ENCODE measurements at places on chromosomes 13 and 19. TPM values are rescaled to one million over a fixed set of nuclear protein-coding genes. Genes with fewer than 3 reads are reported as not detected.

- H3K36me3 ChIP-seq: no peaks in the 10 kb centered on the region
- H3K4me1 ChIP-seq: peaks cover 14% of the 10 kb centered on the region
- DNase-seq: peak; percentile 54
- no peak overlapping the region for H3K4me3 ChIP-seq
- no peaks in the 10 kb centered on the region for H3K27me3 ChIP-seq
These were observed 132.2 kb downstream of the FREM2 start for GRCh38 chr13:38819053-38819452.

DNA sequence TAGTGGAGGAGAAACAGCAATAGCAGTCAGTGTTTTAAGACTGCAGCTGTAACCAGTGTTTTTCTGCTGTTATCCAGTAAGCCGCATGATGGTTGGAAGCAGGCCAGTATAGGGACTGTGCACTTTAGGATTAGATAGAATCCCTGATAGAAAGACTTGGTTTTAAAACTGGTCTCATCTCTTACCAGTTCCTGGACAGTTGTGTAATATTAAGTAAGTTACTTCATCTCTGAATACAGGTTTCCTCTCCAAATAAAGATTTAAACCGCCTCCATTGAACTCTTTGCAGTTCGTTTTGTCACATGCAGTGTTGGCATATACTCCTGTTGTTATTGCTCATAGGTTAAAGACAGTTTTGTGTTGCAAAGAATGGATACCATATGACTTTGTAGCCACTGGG, 25.6 kb downstream of the URI1 start:
- H3K36me3 ChIP-seq: no peaks in the 10 kb centered on the region
- H3K4me3 ChIP-seq: no peak overlapping the region
- no peaks in the 10 kb centered on the region for H3K27me3 ChIP-seq
- no peak for DNase-seq

DNA sequence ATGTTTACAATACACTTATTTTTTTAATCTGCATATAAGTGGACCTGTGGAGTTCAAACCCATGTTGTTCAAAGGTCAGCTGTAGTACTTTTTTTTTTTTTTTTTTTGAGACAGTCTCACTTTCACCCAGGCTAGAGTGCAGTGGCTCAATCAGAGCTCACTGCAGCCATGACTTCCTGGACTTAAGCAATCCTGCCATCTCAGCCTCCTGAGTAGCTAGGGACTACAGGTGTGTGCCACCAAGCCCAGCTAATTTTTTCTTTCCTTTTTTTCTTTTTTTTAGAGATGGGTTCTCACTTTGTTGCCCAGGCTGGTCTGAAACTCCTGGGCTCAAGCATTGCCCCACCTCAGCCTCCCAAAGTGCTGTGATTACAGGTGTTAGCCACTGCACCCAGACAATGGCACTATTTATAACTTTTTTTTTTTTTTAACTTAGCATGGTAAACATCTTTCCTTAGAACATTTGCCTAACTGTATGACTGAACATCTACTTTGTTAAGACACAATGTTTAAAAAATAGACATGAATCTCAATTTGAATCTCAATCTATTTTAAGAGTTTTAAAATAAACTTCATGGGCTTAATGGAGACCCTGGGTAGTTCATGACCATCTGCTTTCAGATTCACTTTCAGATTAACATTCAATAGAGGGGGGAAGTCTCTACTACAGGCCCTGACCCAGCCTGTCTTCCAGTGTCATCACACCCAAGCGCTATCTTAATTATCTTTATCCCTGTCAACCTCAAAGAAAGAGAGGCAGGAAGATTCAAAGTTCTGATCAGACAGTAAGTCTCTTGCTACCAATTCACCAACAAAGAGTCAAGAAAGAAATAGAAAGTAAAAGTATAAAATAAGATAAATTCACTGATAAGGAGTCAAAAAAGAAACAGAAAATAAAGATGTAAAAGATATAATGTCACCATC, 97.7 kb upstream of the DOCK9 start:
- H3K4me1 ChIP-seq: no peaks in the 10 kb centered on the region
- H3K27ac ChIP-seq: no peak overlapping the region
- no peak overlapping the region for H3K4me3 ChIP-seq
- DNase-seq: no peak
- no peaks in the 10 kb centered on the region for H3K36me3 ChIP-seq

TEX26 gene
- total RNA-seq: not detected

HAUS5 gene
- 12.4 TPM for total RNA-seq

MADCAM1 gene
- total RNA-seq: 0.09 TPM

All from neural progenitor cell (in vitro differentiated cells).